ENCODE measurements at places on chromosomes 11 and 22. TPM values are rescaled to one million over a fixed set of nuclear protein-coding genes. Genes with fewer than 3 reads are reported as not detected.

DNA sequence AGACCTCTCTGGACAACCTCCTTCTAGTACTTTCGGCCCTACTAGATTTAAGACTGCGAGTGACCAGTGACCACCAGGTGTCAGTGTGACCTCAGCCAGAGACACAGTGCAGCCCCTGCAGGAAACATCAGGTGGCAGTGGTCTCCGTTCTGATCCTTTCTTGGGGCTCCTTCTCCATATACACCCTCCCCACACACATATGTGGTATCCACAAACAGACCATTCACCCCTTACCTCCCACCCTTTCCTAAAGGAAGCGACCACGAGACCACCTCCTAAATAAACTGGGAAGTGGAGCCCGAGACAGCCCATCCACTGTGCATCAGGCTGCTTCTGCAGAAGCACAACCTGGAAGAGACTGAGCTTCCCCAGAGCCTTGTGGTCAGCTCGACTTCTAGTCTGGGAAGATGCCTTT lies 38.5 kb upstream of the CYP2D6 start:
- DNase-seq = peak; percentile 83

GRCh38 chr22:30695351-30695851 lies 727 bp downstream of the OSBP2 start:
- no peak for DNase-seq

- no peak for DNase-seq
Measured at GRCh38 chr11:118313242-118313641, 8.7 kb downstream of the CD3E start.

The MUC5AC gene
- not detected for polyA plus RNA-seq

DNA sequence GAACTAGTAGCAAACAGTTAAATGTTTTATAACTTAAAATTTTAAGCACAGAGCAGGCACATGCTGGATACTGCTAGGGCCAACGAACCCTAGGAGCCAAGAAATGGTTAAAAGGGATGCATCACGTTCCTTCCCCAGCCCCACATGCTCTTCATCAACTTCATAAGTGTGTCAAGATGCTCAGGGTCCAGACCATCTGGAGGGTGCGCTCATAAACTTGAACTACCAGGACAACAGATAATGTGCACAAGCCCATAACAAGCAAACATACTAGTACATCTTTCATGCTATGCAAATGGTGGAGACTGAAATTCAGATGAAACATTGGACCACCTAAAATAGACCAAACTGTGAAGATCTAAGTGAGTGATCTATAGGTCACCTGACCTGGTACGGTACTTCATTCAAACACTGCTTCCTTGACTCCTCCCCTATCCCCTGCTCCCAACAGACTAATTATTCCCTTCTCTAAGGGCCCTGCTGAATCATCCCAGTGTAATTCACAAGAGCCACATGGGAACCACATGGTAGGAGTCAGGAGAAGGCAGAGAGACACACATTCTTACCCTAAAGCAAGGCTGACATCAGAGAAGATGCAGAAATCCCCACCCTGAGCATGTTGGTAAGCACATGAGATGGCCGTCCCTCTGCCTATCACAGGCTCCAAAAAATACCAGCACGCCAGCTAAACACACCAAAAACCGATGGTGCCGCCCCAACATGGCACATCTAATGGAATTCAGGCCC lies 83.9 kb downstream of the ETS1 start:
- no peak for DNase-seq

The RASSF7 gene
- polyA plus RNA-seq = 3.7 TPM

DNA sequence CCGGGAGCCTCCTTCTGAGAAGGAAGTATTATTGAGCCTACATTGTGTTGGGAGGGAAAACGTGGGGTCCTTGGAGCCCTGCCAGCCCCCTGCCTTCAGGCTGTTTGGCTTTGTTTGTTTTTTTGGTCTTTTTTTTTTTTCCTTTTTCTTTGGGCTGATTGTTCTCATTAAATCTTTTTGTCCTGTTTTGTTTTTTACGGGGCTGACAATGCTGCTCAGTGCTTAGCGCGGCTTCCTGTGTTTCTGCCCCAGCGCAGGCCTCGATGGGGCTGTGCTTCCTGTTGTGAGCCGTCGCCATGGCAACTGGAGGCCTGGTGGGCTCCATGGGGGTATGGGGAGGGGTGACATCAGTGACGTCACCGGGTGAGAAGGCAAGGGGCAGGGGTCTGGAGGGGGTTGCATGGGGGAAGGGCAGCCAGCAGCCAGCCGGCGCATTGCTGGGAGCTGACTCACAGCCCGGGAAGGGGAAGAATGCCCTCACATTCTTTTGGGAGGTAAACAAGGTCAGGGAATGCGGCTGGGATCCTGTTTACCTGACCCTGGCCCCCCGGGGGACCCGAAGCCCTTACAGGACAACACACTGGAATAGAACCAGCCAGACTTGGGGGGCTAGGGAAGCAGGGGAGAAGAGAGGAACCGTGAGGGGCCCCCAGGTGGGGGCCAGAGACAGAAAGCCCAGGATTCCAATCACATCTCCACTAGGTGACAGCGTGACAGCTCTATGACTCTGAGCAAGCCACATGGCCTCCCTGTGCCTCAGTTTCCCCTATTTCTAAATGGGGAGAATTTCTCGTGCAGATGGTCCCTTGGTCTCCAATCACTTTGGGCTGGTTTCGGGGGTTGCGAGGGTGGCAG lies 22.2 kb upstream of the CBX7 start:
- peak; percentile 63 for DNase-seq

GRCh38 chr11:20002312-20003216 lies 157.7 kb downstream of the DBX1 start:
- DNase-seq = no peak

The DEUP1 gene
- polyA plus RNA-seq = not detected

DNA sequence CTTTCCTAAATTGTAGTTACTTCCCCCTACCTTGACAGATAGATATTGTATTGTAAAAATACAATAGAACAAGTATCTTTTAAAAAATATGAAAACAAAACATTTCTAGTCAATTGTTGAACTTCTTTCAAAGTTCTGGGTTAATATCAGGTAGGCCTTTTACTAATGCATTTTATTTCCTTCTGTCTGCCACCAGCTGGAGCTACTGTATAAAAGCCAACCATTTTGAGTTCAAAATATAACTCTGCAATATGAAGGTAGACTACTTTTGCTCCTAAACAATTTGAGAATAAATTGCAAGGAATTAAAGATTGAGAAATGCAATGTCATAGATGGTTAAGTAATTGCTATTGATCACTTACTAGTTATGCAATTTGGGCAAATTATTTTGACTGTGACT lies 22.1 kb upstream of the LIN7C start:
- DNase-seq = no peak

- DNase-seq = no peak
Measured at GRCh38 chr11:66728038-66728692, 851 bp downstream of the SPTBN2 start.

- no peak for DNase-seq
Measured at GRCh38 chr11:2518983-2519340, 74.2 kb downstream of the KCNQ1 start.

DNA sequence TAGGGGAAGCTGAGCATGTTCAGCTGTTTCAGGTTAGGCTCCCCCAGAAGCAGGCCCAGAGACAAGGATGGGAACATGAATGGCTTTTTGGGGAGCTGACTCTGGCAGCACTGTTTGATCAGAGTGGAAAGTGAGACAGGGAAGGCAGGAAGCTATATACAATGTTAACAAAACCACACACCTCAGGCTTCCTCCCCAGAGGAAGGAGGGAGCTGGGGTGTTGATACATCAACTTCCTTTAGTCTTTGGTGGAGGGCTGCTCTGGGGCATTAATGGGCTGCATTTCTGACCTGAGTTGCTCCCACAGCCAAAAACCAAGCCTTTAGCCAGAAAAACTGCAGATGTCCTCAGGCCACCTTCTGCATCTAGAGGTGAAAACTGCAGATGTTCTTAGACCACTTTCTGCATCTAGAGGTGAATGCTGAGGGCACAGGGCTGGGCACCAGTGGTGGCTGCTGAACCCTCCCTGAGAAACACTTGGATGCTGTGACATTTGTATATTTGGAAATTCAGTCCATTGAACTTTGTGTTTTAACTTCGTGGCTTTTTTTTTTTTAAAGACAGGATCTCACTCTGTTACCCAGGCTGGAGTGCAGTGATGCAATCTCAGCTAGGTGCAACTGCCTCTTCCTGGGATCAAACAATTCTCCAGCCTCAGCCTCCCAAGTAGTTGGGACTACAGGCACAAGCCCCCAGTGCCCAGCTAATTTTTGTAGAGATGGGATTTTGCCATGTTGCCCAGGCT lies 49.9 kb downstream of the KIAA1671 start:
- DNase-seq = no peak

GRCh38 chr11:112506852-112507251 lies 246.2 kb upstream of the PLET1 start:
- no peak for DNase-seq

DNA sequence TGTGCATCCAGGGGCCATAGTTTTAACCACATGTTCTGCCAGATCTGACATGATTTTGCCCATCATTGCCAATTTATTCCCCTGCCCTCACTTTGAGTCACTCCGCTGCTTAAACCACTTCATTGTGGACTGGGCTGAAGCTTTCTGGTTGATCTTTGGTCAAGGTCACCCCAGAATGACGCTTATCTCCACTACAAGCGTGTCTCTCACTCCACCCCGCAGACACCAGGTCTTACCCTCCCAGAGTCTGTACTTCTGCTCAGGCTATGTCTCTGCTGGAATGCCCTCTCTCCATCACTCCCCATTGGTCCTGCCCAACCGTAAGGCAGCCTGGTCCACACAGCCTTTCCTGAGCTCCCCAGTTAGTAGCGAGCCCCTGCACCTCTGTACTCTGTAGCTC lies 170.5 kb upstream of the SYT13 start:
- DNase-seq = no peak

- DNase-seq = no peak
Measured at GRCh38 chr11:31641477-31642062, 132.0 kb downstream of the ELP4 start.

DNA sequence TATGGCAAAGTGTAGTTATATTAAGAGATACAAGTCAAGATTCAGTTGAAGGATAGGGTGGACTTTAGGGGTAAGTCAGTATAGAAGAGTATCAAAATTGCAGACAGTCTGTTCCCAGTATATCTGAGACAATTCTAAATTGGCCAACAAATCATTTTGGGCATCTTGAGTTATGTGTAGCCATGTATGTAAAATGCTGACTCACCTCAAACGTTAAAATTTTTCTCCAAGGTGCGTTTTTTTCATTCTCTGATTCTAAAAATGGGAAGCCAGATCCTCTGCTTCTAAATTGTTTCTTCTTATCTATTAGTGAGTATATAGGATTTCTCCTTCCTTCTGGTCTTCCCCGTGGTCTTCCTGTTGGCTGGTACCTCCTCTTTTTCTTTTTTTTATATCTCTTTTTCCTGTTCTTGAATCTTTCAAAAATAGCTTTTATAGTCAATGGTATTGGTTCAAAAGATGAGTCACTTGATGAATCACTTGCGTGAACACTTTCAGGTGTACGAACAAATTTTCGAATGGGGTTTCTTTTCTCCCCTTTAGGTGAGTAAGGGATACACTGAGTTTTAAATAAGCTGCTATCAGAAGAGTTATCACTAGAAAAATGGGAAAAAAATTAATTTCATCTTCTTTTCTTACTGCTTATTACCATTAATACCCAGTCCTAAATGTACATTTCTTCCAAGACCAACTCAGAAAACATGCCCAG lies 3.2 kb downstream of the TAF1D start:
- no peak for DNase-seq

DNA sequence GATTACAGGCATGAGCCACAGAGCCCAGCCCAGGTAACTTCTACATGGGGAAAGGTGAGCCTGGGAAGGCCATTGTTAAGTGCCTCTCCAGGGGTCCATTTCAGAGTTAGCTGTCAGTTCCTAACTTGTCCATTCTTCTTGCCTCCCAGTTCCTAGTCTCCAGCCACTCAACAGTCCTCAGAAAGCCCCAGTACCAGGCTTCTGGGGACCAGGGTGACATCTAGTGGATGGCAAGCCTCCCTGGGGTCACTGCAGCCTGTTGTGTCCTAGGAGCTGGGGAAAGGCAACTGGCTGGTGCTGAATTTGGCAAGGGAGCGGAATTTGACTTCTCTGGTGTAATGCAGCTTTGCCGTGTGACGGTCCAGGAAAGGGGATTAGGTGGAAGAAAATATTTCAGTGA lies 2.1 kb downstream of the LGALS12 start:
- DNase-seq = no peak

- no peak for DNase-seq
Measured at GRCh38 chr22:30591191-30591587, 521 bp downstream of the PES1 start.

The CCT8L2 gene
- polyA plus RNA-seq = not detected

DNA sequence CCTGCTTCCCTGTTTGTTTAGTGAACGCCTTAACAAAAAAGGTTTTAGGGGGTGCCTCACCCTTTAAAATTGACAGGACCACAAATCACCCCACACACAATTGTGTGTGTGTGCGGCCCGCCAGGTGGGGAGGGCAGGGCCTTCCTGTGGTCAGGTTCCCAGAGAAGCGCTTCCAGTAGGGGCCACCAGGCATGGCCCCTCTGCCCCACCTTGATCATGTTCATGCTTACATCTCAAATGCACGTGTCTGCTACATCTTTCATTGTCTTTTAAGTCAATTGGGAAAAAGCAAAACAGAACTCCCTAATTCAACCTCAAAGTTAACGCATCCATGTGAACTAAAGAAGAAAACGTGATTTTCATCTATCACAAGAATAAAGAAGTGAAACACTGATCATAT lies 1335.3 kb downstream of the TBC1D22A start:
- no peak for DNase-seq

DNA sequence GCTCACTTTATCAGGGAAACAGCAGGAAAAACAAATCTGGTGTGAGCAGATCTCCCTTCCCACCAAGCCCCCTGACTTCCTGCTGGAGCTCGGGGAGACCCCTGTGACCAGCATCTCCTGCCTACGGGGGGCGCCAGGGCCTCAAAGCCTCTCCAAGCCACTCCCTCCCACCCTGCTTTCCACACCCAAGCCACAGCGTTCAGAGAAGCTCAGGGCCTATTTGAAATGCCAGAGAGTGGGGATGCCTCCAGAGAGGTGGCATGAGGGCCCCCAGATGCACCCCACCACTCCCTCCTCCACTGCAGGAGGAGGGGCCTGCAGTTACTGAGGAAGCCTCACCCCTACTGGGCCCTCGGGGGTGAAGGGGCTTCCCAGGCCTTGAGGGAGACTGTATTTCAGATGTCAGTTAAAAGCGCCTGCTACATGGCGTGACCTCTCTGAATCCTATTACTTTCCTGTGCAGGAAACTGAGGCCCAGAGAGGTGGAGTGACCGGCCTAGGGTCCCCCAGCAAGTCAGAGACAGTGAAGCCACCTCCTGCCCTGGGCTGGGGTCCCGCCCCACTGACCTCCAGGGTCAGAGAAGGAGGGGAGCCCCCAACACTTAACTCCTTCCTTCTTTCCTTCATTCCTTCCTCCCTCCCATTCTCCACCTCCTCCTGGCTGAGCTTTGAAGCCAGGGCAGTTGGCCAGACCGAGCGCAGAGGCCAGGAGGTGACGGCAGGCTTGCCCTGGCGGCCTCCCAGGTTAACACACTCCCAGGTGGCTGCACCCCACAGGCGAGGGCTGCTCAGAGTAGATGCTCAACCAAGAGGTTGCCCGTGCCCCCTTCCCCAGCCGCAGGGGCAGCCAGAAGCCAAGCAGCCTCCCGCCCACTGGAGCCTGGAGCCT lies 6.0 kb upstream of the CDKN1C start:
- no peak for DNase-seq

- peak; percentile 56 for DNase-seq
Measured at GRCh38 chr11:121418625-121419114, 33.4 kb upstream of the SORL1 start.

- DNase-seq = no peak
Measured at GRCh38 chr11:78782725-78783124, 208.1 kb upstream of the NARS2 start.

The CCDC81 gene
- polyA plus RNA-seq = 1.4 TPM
